ENCODE measurements at places on chromosomes 3 and 15. TPM values are rescaled to one million over a fixed set of nuclear protein-coding genes. Genes with fewer than 3 reads are reported as not detected.

The SPTBN5 gene
- total RNA-seq, result 0.37 TPM

The TPM1 gene
- total RNA-seq, result 408 TPM

The THPO gene
- not detected for total RNA-seq

The BLOC1S6 gene
- 16.4 TPM for total RNA-seq

The ITIH1 gene
- total RNA-seq, result not detected

The EDEM1 gene
- total RNA-seq, result 18.5 TPM

The ATP13A5 gene
- not detected for total RNA-seq

The TUSC7 gene
- total RNA-seq, result not detected

The SAMD7 gene
- not detected for total RNA-seq

The PSMD2 gene
- 309 TPM for total RNA-seq

Data from A549 treated with ZK216348 at 1 μM for 4 hours (cell line).